ENCODE measurements at places on chromosomes 7 and 10. TPM values are rescaled to one million over a fixed set of nuclear protein-coding genes. Genes with fewer than 3 reads are reported as not detected.

SYNPO2L gene
- not detected for polyA plus RNA-seq

PTPRE gene
- 11.2 TPM for polyA plus RNA-seq

SPDYE5 gene
- 0.24 TPM for polyA plus RNA-seq

SLC13A4 gene
- 0.15 TPM for polyA plus RNA-seq

ANKRD7 gene
- polyA plus RNA-seq, result not detected

JCAD gene
- not detected for polyA plus RNA-seq

CPN1 gene
- not detected for polyA plus RNA-seq

C10orf143 gene
- 21.1 TPM for polyA plus RNA-seq

STK31 gene
- polyA plus RNA-seq, result not detected

WIPF3 gene
- not detected for polyA plus RNA-seq

SFTPA1 gene
- not detected for polyA plus RNA-seq

ZNF503 gene
- polyA plus RNA-seq, result not detected

TMED4 gene
- polyA plus RNA-seq, result 59.9 TPM

AGBL3 gene
- 1.3 TPM for polyA plus RNA-seq

PRR15 gene
- not detected for polyA plus RNA-seq

TMEM273 gene
- 137 TPM for polyA plus RNA-seq

IGF2BP3 gene
- 5.4 TPM for polyA plus RNA-seq

SIRT1 gene
- polyA plus RNA-seq, result 21.6 TPM

LIPM gene
- not detected for polyA plus RNA-seq

ZMIZ1 gene
- 4.6 TPM for polyA plus RNA-seq

CDK6 gene
- 7.9 TPM for polyA plus RNA-seq

FMC1 gene
- polyA plus RNA-seq, result 61.6 TPM

OLAH gene
- polyA plus RNA-seq, result not detected

GATA3 gene
- polyA plus RNA-seq, result 2.0 TPM

FRAT1 gene
- 6.2 TPM for polyA plus RNA-seq

SLIT1 gene
- not detected for polyA plus RNA-seq

TMEM72 gene
- polyA plus RNA-seq, result not detected

CYP2C18 gene
- not detected for polyA plus RNA-seq

MMP21 gene
- polyA plus RNA-seq, result not detected

SPDYE16 gene
- polyA plus RNA-seq, result 0.11 TPM

PNLIP gene
- not detected for polyA plus RNA-seq

GCK gene
- 0.68 TPM for polyA plus RNA-seq

ADRB1 gene
- polyA plus RNA-seq, result not detected

TSPAN15 gene
- polyA plus RNA-seq, result not detected

RARRES2 gene
- not detected for polyA plus RNA-seq

PAX2 gene
- polyA plus RNA-seq, result not detected

CALML5 gene
- polyA plus RNA-seq, result not detected

All from IgD-negative memory B cell (primary cell).